ENCODE measurements at places on chromosomes 5 and 9. TPM values are rescaled to one million over a fixed set of nuclear protein-coding genes. Genes with fewer than 3 reads are reported as not detected.

Gene GMCL2
- not detected for total RNA-seq

Gene MYOZ3
- total RNA-seq = under 0.01 TPM

DNA sequence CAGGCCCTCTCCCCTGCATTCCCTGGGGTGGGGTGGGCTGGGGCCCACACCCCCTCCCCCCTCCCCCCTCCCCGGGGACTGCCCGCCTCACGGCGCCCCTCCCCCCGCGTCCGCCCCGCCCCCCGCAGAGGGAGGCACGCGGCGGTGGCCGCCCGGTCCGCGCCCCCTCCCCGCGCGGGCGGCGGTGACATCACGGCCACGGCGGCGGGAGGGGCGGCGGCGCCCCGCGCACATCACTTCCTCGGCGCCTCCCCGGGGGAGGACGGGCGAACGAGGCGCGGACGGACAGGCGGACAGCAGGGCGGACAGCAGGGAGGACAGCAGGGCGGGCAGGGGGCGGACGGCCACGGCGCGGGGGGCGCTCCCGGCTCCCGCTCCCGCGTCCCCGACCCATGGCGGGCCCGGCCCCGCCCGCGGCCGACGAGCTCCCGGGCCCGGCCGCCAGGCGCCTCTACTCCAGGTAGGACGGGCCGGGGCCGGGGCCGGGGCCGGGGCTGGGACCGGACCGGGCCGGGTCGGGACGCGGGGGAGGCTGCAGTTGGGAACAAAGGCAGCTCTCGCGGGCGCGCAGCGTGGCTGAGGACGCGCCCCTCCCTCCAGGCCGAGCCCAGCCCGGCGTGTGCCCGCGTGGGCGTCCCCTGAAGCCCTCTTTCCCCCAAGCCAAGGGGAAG, at the start of gene GPSM1:
GPSM1 (plus strand) TSS at position 236 of the 671 bp plus-strand sequence; CDS start at position 393, 157 bp downstream.
- DNase-seq = peak; percentile 66

DNA sequence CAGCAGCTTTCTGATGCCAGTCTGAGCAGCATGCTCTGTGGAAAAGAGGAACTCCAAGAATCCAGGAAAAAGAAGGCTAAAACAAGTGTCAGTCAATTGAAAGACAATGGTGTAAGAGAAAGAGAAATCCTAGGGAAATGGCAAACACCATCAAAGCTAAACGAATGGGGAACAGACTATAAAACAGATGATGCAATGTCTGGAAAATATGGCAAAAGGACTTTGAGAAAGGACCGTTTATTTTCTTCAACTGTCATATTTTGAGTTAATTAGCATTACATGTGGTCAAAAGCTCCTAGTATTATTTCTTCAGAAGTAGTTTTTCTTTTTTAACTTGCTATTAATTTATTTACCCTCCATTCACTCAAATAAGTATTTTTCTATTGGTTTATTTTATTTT, 465.2 kb downstream of the LRRC70 start:
- no peak for DNase-seq

DNA sequence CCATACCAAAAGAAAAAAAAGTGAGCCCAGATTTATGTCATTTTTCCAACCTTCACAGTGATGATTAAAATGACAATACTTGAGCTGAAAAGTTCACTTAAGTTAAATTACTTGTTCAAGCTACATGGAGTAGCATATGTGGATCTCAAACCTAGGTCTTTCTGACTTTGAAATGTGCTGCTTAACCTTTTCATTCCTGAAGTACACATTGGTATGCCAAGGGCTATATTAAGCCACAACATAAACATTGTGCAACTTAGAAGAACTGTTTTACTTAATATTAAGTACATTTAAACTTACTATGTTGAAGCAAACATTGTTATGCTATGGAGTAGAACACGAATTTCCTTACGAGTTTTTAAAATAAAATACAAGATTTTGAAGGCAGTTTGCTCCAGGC, 105.0 kb downstream of the GIN1 start:
- peak; percentile 72 for DNase-seq

DNA sequence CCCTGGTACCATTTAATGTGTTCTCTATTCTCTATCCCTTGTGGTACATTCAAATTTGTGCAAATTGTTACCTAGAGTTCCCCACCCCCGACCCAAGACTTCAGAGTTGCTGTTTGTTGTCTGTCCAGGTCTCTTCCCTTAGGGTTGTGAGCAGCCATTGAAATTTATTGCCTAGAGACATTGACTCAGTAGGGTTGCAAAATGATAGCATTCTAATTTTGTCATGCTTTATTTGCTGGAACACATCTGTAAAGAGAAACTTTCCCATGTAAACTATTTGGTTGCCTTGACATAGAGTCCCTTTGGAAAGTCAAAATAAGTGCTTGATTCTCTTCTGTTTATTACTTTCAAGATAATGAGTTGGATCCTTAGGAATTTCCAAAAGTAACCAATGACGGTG, 91.7 kb upstream of the KLF9 start:
- peak; percentile 88 for DNase-seq

Gene BTNL3
- not detected for total RNA-seq

DNA sequence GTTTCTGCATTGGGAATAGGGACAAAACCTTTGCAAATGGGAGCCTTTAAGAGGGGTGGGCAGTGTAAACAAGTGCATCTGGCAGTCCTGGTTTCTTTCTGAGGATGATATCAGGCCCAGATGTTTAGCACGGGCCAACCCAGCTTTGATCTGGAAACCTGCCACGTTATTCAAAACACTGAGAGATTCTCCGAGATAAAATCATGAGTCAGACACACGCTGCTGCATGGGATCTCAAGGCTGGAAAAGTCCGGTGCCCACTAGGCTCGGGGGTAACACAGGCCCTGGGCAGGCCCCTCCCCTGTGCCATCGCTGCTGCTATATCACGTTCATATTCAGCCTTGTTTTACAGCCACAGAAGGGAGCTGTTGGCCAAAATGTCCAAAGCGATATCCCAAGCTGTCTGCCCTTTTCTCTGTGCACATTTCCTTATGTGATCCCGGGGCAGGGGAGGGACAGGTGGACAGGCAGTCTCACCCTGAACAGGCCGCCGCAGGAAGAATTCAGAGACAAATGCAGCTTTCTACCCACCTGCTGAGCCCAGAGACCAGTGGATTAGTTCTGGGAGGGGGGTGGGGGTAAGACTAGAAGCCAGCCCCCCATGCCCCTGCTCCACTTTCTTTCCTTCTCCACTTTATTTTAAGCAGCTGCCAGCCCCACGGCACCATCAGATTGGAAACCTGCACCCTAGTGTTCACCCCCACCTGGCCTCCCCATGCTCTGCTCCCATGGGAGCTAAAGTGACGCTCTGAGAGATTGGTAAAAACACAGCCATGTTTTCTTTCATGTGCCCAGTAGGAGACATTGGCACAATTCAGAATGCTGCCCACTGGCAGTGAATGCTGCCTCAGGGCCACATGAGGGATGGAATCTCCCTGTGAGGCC, 63.1 kb downstream of the TMOD1 start:
- peak; percentile 90 for DNase-seq

Gene BARHL1
- total RNA-seq = not detected

DNA sequence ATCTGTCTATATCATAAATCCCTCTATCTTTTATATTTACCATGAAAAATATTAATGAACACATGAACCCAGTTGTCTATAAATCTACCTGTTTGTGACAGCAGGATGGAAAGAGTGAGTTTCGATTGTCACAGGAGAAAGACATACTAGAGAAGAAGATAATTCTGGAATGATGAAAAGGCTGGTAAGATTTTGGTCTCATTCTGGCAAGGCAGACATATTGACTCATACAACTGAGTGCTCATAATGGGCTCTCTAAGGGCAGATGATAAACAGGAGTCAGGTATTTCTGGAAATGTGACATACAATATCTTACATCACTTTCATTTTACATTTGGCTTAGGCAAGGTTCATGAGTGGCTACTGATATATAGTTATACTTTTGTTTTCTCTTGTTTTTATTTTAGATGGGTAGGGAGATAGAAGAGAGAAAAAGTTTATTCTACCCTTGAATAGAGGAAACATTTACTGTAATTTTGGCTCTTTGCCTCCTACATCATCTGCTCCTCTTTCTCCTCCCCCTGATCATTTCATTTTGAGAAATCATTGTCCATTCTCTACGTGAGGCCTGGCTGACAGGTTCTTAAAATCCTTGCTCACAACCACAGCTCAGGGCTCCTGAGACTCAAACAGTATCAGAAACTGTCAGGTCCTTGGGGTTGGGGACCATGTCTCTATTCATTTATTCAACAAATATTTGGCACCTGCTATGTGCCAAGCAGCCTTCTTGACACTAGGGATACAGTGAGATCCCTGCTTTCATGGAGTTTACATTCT, 14.4 kb downstream of the ELOVL7 start:
- DNase-seq = no peak

DNA sequence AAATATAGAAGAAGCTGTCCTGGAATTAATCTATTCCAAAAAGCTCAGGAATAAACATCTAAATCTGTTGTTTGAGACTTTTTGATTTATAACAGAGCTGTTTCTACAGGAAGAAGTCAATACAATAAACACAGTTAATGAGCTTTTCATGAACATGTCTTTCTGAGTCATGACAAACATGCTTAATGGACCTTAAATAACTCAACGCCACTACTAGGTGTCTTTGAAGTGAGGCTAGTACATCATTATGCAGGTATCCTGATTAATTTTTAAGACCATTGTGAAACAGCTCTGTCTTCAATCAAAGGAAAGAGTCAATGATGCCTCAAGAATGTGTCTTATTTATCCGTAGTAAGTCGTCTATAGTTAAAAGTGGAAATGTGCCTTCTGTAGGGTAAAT, 131.6 kb downstream of the GABRB2 start:
- no peak for DNase-seq

Gene SMARCA2
- 51.4 TPM for total RNA-seq

- DNase-seq = no peak
Observed at GRCh38 chr9:98520221-98520960, 188.3 kb downstream of the GABBR2 start.

Gene PCDHGA5
- 1.9 TPM for total RNA-seq

Gene SLC22A4
- 6.8 TPM for total RNA-seq

Gene SAXO1
- total RNA-seq = not detected

Gene LYSMD3
- 28.1 TPM for total RNA-seq

DNA sequence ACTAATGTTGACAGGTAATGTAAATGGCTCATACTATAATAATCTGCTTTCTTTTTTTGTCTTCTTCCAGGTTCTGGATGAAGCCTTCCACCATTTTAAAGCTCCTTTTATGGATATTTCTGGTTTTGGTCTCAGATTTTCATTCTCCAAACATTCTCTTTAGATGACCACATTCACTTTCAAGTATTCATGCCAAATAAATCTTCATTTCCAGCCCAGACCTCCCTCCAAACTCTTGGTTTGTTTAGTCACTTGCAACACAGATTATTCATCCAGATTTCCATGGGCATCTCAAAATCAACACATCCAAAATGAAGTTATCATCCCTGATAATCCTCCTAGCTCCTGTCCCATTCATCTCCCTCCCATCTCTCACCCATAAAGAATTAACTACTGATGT, 40.3 kb upstream of the SVEP1 start:
- DNase-seq = no peak

GRCh38 chr9:4402501-4402900, 87.8 kb upstream of the SLC1A1 start:
- DNase-seq = no peak

GRCh38 chr9:97425973-97426336, 14.1 kb downstream of the TDRD7 start:
- no peak for DNase-seq

DNA sequence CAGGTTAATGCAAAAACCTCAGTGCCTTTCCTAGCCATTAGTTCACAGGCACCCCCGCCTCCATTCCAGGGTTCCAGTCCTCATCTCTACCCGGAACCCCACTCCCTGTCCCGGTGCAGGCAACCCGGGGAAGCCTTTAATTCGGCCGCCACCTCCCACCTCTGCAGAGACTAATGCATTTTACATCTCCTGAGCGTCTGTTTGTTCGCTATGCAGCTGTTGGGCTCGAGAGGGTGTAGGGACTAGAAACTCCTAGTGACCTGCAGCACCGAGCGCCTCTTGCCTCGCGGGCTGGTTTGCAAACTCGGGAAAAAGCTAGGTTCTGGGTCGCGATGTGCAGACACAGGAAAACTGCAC, 3.6 kb downstream of the GDNF start:
- DNase-seq = no peak

Gene FSD1L
- total RNA-seq = 5.6 TPM

Gene PTGDS
- total RNA-seq = 10.8 TPM

GRCh38 chr9:123201083-123201482, 67.3 kb downstream of the STRBP start:
- no peak for DNase-seq

DNA sequence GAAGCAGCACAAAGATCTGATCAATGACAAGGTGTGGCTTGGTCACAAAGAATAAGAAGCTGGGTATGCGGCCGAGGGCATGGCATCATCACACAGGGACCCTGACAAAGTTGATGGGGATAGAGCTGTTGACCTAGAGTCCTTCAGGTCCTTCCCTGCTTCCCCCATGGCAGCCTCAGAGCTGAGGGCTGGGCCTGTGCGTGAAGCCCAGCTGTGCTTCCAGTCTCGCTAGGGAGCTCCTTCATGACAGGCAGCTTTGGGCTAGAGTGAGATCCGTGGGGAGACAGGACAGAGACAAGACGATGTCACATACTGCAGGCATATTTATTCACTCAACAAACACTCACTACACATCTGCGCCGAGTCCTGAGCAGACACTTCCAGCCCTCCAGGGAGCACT, 56.4 kb upstream of the NEURL1B start:
- DNase-seq = no peak
